ENCODE measurements at places on chromosomes 16 and 17.
A peak's percentile ranks its signal among the peaks of the same experiment; 100 is the strongest.

- DNase-seq: no peak
These were observed at the start of gene RILP for GRCh38 chr17:1649844-1650501. Gene RILP (minus strand): TSS chr17:1649866. CDS start chr17:1649804, 62 bp downstream.

DNA sequence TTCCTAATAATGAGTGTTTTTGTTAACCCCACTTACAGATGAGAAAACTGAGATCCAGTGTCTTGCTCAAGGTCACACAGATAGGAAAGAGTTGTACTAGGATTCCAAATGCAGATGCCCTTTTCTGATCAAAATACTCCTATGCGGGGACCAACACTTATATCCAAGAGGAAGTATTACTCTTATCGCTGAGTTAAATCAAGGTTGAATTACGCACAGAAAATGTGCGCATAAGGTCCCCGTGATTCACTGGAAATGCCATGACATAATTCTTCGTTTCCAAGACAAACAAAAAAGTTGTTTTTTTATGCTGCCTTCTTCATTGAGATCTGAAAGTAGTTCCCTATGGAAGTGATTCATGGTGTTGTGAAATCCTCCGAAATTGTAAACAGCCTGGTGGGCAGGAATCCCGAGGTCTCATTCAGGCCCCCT, 463.8 kb upstream of the HSBP1 start:
- DNase-seq: peak; percentile 67

DNA sequence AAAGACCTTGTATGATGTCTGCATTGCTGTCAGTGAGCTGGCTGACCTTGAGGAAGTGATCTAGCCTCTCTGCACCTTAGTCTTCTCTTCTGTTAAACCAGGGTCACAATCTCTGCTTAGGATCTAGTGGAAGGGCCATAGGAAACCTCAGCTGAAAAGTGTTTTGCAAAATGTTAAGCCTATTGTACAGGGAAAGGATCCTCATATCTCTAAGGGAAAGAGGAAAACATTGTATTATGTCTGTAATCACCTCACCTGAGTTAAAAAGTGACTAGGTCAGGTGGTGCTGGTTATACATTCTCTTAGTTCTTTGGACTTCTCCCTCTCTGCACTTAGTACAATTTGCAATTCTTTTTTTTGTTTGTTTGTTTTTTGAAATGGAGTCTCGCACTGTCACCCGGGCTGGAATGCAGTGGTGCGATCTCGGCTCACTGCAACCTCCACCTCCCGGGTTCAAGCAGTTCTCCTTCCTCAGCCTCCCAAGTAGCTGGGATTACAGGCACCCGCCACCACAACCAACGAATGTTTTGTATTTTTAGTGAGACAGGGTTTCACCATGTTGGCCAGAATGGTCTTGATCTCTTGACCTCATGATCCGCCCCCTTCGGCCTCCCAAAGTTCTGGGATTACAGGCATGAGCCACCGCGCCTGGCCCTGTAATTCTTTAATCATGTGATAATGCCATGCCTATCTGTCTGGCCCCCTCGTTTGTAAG, 2.0 kb upstream of the SEPHS2 start:
- DNase-seq: no peak

DNA sequence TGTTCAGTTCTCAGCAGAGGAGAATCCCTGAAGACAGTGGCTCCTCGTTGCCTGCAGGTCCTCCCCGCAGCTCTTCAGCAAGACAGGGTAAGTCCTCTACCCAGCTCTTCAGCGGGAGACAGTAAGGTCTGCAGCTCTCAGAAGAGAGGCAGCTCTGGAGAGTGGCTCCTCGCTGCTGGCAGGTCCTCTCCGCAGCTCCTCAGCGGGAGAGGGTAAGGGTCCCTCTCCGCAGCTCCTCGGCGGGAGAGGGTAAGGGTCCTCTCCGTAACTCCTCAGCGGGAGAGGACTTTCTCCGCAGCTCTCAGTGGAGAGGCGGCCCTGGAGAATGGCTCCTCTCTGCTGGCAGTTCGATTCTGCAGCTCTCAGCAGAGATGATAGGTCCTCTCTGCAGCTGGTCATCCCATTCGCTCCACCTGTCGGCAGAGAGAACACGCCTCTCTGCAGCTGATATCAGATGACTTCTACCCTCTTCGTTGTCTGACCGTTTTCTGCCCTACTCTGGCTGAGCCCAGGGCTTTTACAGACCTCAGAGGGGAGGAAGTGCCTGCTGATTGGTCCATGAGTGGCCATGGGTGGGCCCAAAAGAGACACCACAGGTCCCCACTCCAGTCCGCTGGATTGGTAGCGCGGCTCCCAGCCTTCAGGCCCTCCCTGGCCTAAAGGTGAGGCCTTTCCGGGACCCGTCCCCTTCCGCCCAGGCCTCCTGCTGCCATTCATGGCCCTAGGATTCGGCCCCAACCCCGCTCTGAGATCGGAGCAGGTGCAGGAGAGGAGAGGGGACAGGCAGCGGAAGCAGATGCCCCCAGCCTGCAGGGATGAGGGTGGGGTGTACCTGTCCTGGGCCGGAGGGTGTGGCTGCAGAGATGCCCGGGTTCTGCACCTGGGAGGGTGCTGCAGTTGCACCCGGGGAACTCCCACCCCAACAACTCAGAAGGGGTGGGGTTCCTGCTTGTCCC, 11.9 kb upstream of the SHCBP1 start:
- no peak for DNase-seq

- DNase-seq: no peak
These were observed 39.5 kb downstream of the MRM1 start for GRCh38 chr17:36640836-36641235.

GRCh38 chr17:9484789-9485188, 90.8 kb downstream of the STX8 start:
- DNase-seq: no peak

- no peak for DNase-seq
These were observed 5.4 kb downstream of the BANP start for GRCh38 chr16:87956365-87957231.

DNA sequence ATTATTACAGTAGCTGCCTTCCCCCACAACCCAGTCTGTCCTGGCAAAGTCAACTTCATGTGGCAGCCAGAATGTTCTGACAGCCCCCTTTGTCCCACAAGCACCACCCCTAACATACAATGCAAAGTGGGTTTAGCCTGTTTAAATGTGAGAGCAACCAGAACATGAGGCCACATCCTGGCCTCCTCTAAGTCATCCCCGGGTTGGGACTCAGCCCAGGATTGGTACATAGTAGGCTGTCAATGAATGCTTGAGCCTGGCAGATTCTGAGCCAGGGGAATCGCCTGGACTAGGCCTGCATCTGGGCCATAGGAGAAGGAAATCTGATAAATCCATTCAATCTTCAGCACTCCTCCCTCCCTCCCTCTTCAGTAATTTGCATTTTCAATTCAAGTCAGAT, 4.3 kb upstream of the ITGA3 start:
- DNase-seq: no peak

DNA sequence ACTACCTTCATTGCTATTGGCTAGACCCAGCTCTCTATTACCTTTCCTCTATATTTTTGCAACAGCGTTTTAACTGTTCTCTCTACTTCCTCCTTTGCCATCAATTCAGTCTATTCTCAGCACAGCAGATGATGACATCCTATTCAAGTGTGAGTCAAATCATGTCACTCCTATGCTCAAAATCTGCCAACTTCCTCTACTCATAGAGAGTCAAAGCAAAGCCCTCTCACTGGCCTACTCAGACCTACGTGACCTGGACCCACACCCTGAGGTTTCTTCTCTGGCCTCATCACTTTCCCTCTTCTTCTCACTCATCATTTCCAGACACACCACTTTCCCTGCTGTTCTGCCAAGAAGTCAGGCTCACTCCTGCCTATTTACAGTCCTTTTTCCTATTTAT, 289.0 kb upstream of the AXIN2 start:
- peak; percentile 43 for DNase-seq

- DNase-seq: no peak
These were observed 145.3 kb upstream of the LHX1 start for GRCh38 chr17:36791942-36792475.

- no peak for DNase-seq
These were observed 6.8 kb upstream of the WDR45B start for GRCh38 chr17:82655038-82655479.

- no peak for DNase-seq
These were observed 49.0 kb upstream of the HLF start for GRCh38 chr17:55215711-55216110.

DNA sequence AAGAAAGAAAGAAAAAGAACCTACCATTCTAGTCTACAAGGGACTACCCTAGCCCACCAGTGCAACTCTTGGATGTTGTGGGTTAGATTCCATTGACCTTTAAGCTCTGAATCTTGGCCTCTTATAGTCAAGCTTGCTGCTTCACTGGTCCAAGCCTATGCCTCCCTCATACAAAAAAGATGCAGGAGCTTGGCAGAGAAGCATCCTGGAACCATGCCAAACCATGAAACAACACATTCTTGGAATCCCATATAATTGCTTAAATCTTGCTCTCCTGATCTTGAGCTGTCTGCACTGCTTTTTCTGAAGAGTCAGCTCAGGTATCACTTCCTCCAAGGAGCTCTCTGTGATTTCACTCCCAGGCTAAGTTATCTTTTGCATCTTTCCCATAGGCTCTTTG, 117.9 kb upstream of the GPR139 start:
- no peak for DNase-seq

DNA sequence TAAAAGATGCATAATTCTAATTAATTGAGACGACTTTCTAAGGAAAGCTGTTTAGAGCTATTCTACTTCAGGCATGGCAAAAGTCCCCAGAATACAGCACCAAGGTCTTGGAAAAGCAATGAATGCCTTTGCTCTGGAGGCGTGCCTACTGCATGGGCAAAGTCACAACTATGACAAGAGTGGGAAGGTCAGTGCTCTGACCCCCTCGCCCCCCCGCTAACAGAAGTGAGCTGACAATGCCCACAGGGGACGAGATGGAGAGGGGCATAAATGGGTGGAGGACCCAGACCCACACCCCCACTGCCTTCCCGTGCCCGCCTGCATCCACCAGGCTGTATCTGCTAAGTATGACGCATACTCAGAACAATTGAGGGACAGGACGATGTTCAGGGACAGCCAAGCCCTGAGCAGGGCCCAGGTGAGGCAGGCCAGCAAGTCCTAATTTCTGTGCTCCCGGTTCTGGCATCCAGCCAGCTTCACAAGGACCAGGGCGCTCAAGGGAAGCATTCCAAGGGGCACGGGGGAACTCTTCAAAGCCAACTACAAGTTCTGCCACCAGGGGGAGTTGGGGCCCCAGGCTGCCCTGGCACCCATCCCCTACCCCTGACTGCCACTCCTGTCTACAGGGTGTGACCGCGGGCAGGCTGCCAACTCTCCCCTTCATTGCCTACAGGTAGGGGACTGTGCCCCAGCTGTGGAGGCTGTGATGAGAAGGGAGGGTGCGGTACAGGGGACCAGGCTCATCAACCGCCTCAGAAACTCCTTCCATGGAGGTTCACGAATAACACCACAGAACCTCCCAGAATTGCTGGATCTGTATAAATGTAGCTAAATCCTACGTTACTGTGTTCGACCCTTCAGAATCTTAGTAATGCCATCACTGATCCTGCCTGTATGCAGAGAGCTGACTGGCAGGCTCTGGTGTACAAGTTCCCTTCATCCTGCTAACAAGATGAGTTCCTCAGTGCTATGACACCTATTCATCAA, 20.8 kb downstream of the NPRL3 start:
- no peak for DNase-seq

DNA sequence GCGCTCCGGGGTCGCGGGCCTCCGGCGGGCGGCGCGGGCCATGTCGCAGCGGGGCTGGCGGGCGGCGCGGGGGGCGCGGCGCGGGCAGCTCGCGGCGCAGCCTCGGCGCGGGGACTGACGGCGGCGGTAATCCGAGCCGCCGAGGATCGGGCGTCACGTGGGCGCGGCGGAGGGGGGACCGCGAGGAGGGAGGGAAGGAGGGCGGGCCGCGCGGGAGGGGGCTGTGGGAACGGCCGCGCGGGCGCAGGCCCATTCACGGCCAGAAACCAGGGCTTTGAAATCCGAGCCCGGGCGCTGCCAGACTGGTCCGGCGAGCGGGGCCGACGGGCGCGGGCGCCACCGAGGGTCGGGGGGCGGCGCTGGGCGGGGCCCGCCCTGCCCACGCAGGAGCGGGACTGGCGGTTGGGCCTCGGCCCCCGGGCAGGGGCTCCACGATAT, at the start of gene MTSS2:
Gene MTSS2 (minus strand): TSS at position 116 of the 438 bp plus-strand sequence. CDS start 262 bp downstream, outside the sequence.
- DNase-seq: peak; percentile 67

GRCh38 chr16:775236-775796, 12.9 kb downstream of the RPUSD1 start:
- no peak for DNase-seq

DNA sequence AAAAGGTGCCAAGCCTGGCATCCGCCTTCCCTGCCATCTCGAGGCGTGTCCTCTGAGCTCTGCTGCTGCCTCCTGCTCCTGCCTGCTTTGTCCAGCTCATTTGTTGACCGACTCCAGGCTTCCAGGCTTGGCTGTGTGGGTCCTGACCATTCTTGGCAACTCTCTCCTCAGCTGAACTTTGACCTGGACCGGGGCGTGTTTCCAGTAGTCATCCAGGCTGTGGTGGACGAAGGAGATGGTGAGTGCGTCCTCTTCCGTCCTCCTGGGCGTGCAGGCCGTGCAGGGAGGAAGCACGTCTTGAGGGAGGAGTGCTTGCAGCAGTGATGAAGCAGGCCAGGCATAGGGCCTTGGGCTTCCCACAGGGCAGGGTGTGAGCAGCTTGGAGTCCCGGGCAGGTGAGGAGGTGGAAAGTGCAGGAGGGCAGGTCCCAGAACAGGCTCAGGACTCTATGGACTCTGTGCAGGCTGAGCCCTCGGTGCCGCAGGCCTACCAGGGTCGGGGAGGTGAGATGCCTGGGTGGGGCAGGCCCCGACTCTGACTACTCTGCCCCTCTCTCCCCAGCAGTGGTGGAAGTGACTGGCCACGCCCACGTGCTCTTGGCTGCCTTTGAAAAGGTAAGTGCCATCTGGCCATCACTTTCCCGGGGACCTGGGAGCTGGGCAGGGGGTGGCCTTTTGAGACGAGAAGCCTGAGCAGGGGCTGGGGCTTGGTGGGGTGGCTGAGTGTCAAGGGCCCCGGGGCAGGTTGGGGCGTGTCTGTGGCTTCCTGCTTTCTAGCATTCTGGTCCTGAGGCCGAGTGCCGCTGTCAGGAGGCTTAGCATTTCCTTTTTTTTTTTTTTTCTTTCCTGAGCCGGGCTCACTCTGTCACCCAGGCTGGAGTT, 28.6 kb upstream of the NUDT16L1 start:
- DNase-seq: no peak

DNA sequence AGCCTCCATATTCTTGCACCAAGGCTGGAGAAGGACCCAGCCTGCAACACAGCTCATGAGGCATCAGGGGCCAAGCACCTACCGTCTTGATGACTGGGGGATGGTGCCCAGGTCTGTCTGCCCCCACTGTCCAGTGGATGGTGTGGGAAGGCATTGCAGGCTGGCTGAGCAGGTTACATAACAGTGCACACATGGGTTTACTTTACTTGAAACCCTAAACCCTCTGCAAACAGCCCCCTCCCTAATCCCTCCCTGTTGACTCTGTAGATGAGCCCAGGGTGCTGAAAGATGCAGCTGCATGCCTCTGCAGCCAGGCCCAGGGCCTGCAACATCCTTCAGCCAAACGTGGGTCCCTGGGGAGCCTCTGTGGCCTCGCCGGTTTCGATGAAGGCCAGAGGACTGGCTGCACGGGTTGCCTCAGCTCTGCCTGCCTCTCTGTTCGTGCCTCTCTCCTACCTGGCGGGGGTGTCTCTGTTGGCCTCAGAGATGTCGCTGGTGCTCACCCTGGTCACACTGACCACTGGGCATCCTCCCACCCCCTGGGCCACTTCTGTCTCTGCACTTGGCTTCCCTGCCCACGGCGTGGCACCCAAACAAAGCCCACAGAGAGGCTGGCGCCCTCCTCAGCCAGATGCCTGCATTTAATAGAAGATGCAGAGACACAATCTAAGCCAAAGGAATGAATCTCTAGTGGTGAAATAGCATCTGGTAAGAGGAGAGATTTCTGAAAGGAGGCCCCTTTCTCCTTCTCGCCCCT, 95.1 kb downstream of the METRNL start:
- peak; percentile 48 for DNase-seq

GRCh38 chr17:80795754-80796153, 195.9 kb upstream of the CHMP6 start:
- no peak for DNase-seq

GRCh38 chr17:72049914-72050313, 70.9 kb upstream of the SOX9 start:
- no peak for DNase-seq
